ENCODE measurements at places on chromosomes 7 and 10. TPM values are rescaled to one million over a fixed set of nuclear protein-coding genes. Genes with fewer than 3 reads are reported as not detected.

Gene DKK1
- not detected for total RNA-seq

Gene UNCX
- not detected for total RNA-seq

Gene RNF148
- total RNA-seq, result not detected

DNA sequence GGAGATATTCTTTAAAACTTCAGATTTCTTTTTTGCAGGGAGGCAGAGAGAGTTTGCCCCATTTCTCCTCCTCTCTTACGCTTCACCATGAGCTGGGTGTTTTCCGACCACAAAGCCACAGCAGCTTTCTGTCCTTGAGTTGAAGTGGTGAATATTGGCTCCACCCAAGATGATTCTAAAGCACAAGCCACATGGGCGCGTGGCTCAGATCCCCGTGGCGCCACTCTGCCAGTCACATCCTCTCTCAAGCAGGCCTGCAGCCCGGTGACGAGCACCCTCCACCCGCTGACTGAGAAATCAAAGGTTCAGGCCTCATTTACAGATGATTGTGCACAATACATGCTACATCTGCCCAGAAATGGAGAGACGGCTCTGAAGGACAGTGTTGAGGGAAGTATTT lies 27.6 kb upstream of the RNF32 start:
- DNase-seq, result no peak

- DNase-seq, result no peak
Observed at GRCh38 chr10:26746061-26746460, 48.6 kb downstream of the PDSS1 start.

GRCh38 chr7:124662937-124663336 lies 102.7 kb downstream of the GPR37 start:
- no peak for DNase-seq

GRCh38 chr10:7913126-7913872 lies 95.0 kb downstream of the TAF3 start:
- DNase-seq, result no peak

DNA sequence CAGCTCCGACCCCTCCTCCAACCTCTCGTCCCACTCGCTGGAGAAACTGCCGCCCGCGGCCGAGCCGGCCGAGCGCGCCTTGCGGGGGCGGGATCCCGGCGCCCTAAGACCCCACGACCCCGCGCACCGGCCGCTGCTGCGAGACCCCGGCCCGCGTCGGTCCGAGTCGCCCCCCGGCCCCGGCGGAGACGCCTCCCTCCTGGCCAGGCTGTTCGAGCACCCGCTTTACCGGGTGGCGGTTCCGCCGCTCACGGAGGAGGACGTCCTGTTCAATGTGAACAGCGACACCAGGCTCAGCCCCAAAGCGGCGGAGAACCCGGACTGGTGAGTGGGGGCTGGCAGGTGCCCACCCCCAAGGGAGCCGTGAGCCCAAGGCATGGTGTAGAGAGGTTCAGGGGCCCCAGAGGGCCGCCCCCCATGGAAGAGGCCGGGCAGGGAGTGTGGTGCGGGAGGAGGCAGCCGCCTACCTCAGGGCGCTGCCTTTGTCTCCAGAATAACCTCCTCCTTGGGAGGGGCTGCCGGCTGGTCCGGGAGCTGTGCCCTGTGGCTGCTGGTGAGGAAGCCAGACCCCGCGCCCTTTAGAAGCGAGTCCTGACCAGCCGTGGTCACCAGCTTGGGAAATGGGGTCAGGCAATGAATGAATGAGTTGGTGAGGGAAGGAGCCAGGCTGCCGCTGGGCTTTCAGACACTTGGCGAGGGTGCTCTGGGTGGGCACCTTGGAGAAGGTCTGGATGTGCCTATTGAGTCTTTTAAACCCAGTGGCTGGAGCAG lies 1.3 kb downstream of the FAM20C start:
- no peak for DNase-seq

GRCh38 chr10:30098629-30099028 lies 39.2 kb upstream of the JCAD start:
- no peak for DNase-seq

Gene UTF1
- not detected for total RNA-seq

Gene NODAL
- not detected for total RNA-seq

Gene RNF32
- 2.3 TPM for total RNA-seq

Gene DNAH11
- total RNA-seq, result 0.24 TPM

Gene PPP1R17
- total RNA-seq, result 0.20 TPM

DNA sequence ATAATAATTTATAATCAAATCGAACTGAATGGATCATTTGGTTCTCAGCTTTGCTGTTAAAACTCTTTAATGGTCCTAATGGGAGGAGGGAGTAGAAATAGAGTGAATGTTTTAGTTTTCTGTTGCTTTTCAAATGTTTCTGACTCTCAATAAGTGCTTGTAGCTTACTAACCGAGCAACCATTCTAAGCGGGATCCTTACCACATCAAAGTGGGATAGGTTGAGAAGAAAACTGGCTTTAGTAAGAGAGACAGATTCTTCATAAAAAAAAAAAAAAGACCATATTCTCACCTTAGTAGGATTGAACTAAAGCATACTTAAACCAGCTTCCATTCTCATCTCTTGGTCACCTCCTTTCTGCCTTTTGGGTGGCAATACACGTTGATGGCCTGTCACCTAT lies 584.2 kb downstream of the AUTS2 start:
- DNase-seq, result no peak

- no peak for DNase-seq
Observed at GRCh38 chr7:106844279-106844997, 20.6 kb upstream of the PIK3CG start.

Gene GPR85
- not detected for total RNA-seq

DNA sequence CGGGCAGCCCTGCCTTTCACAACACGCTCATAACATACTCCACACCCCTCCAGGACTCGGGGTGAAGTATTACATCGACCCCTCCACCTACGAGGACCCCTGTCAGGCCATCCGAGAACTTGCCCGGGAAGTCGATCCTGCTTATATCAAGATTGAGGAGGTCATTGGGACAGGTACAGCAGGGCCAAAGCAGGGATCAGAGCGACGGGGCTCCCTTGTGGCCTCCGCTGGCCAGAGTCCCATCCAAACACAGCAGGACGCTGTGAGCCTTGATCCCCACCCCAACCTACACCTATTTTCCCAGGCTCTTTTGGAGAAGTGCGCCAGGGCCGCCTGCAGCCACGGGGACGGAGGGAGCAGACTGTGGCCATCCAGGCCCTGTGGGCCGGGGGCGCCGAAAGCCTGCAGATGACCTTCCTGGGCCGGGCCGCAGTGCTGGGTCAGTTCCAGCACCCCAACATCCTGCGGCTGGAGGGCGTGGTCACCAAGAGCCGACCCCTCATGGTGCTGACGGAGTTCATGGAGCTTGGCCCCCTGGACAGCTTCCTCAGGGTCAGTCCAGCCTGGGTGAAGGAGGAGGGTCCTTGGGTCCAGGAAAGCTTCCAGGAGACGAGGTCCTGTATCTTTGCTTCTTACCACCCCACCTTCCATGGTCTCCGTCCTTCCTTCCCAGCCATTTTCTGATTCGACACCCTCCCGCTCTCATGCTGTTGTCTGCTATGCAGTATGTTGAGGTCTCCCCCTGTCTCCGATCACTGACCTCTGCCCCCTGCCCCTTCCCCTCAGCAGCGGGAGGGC lies 13.5 kb downstream of the EPHB6 start:
- no peak for DNase-seq

- DNase-seq, result no peak
Observed at GRCh38 chr7:129969881-129970446, 17.2 kb upstream of the UBE2H start.

GRCh38 chr10:86969421-86970041 lies 1.2 kb downstream of the ADIRF start:
- no peak for DNase-seq

DNA sequence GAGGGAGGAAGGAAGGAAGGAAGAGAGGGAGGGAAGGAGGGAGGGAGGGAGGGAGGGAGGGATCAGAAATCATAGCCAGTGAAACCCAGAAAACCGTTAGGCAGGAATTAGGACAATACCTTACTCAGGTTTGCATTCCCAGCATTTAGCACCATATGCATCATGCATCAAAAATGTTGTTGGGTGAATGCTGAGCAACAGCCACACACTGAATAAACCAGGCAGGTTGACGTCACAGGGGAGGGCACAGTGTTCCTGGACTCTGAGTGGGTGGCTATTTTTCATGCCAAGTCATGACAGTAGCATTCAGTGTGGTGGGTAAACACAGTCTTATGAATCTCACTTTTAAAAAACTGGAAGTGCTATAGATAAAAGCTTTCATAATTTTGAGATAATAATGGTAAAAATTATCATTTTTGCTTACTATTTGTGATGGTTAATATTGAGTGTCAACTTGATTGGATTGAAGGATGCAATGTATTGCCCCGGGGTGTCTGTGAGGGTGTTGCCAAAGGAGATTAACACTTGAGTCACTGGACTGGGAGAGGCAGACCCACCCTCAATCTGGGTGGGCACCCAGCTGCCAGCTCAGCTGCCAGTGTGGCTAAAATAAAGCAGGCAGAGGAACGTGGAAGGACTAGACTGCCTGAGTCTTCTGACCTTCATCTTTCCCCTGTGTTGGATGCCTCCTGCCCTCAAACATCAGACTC lies 199.1 kb upstream of the PRKCQ start:
- DNase-seq, result no peak

DNA sequence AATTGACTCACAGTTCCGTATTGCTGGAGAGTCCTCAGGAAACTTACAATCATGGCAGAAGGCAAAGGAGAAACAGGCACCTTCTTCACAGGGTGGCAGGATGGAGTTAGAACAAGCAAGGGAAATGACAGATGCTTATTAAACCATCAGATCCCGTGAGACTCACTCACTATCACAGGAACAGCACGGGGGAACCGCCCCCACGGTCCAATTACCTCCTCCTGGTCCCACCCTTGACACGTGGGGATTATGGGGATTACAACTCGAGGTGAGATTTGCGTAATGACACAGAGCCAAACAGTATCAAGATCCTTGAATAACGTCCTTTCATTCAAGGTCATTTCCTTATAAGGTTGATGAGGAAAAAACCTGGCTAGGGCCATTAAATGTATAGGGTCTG lies 176.6 kb downstream of the TPK1 start:
- no peak for DNase-seq

DNA sequence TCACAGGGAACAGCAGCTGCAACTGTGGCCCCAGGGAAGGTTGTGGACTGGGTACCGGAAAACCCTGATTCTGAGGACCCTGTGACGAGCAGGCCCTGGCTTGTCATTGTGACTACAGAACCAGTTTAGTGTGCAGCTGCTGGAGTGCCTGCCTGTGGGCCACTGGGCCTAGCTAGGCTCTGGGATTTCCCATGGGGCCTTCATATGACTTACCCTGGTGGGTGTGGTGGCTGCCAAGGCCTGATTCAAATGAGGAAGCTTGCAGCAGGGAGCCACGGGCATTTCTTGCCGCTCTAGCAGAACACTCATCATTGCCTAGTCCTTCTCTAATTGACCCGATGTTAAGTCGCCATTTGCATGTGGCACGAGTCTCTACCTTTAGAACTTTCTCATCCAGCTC lies 14.7 kb upstream of the CAMK2G start:
- peak; percentile 66 for DNase-seq

- DNase-seq, result no peak
Observed at GRCh38 chr10:73816917-73817729, 5.7 kb upstream of the NDST2 start.

DNA sequence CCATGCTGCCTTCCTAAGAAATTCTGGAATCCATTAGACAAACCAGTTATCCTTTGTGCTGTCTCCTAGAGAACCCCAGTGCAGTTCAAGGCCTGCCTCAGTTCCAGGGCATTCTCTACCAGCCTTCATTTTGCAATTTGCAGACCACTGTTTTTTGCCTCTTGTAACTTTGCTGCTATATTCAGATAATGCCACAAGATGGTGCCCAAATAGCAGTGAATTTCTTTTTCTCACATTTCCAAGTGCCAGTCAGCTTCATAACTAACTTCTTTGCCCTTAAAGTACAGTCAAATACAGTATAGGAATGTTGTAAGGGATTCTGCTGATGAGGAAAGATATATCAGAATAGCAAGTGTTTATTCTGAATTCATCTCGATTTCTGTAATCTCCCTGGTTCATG lies 25.2 kb downstream of the LOXL4 start:
- DNase-seq, result no peak

DNA sequence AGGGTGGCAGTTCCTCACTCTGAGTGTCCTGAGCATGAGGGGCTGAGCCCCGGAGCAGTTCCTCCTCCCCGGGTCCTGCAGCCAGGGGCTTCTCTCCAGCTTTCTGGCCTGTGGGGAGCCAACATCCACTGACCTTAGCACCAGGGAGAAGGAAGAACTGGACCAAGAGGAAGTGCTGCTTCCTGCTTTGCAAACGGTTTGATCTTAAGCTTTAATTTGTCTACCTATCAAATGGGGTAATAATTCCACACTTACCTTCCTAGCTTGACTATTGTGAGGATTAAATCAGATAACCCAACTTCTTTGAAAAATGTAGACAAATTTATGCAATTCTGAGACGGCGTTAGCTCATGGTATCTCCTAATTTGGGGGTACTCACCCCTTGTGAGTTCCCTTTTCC lies 2.0 kb downstream of the NOBOX start:
- no peak for DNase-seq

DNA sequence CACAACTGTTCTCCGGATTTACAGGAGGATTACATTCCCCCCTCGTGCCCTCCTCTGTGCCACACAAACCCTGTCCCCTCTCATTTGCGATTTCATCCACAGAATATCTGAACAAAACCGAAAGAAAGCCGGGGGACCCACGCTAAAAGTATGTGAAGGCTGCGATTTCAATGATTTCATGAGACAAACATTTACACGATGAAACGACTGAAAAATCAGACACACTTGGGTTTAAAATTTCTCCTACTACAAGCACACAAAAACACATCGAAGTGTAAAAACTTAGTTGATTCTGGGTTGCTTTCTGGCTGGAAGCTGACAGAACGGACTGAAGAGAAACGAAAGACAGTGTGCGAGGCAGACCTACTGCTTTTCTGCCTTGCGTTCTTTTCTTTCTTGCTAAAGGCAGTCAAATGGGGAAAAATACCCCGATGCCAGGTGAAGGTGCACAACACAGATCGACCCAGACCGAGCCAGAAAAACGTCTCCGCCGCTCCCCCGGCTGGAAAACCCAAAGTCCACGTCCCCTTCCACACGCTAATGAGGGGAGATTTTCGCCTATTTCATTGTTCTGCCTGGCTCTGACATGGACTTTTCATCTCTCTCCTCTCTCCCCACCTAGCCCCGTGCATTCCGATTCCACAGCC lies 1.2 kb downstream of the HIPK2 start:
- DNase-seq, result peak; percentile 58

Gene LRIT1
- not detected for total RNA-seq

- peak; percentile 25 for DNase-seq
Observed at GRCh38 chr7:70406186-70406949, 725.6 kb upstream of the GALNT17 start.

GRCh38 chr7:82098414-82098813 lies 328.6 kb upstream of the HGF start:
- DNase-seq, result no peak

DNA sequence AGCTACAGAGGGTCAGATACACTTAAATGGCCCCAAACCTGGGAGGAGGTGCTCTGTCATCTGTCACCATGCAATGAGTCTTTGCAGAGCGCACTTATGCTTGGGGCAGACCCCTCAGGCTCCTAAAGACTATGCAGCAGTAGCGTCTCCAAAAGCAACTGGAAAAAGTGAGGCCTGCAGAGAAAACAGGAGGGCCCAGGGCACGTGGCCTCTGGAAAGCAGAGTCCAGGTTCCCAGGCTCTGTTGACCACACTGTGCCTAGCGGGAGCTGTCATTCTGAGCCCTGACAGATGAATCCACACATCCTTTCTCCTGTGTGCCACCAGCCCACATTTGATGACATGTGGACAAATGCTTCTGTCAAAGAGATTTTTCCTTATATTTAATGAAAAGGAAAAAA lies 66.4 kb downstream of the MINDY4 start:
- no peak for DNase-seq
